T-helper 17 cell (primary cell): ENCODE measurements at places on chromosomes 2 and 18. TPM values are rescaled to one million over a fixed set of nuclear protein-coding genes. Genes with fewer than 3 reads are reported as not detected.

DNA sequence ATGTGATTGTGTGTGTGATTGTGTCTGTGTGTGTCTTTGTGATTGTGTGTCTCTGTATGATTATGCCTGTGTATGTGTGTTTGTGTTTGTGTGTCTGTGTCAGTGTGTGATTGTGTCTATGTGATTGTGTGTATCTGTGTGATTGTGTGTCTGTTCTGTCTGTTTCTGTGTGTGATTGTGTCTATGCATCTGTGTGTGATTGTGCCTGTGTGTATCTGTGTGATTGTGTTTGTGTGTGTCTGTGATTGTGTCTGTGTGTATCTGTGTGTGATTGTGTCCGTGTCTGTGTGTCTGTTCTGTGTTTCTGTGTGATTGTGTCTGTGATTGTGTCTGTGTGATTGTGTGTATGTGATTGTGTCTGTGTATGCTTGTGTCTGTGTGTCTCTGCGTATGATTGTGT is 12.1 kb upstream of the KLHL30 start:
- no peak for DNase-seq

GRCh38 chr18:22723221-22723620 is 209.9 kb upstream of the RBBP8 start:
- no peak for DNase-seq

DNA sequence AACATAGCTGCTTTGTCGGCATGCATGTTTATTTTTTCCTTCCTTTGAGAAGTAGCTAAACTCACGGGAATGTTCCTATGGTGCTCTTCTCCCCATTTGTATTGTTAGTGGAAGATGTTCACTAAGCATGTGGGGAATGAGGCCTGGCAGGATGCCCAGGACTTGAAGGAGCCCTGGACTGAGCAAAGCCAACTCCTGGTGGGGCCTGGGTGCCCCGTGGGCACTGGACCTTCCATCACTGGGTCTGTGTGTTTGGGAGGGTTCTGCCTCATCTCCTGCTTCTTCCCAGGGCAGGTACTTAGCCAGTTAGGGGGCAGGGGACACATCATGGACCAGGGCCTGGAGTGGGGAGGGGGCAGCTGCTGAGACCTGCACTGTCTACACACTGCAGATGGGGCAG is 49.3 kb downstream of the ACAA2 start:
- DNase-seq: no peak

DNA sequence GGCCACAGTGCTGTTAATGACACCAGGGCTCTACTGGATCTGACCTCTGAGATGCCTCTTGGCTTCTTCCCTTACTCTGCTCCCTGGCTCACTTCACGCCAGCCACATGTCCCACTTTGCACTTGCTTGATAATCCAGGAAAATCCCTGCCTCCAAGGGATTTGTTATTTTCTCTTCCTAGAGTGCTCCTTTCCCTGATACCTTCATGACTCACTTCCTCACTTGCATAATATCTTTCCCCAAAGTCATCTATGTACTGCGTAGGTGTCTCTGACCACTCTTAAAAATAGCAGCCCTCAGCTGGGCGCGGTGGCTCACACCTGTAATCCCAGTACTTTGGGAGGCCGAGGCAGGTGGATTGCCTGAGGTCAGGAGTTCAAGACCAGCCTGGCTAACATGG is 572.3 kb downstream of the PLCL1 start:
- no peak for DNase-seq

GRCh38 chr2:241858206-241859016 is at the start of gene PDCD1:
TSS of gene PDCD1 (minus strand) at chr2:241858894. CDS start at chr2:241858838, 56 bp downstream.
- DNase-seq: no peak

DNA sequence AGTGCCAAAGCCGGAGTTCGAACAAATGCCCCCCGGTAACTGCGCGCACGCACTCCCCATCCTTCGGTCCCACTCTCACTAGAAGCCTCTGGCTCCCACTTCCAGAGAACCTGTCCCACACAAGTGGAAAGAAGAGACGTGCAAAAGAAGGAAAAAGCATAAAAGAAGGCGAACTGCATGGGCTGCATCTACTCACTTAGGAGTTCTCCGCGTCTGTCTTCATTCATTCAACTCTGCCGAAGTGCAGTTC is 312 bp downstream of the NR4A2 start:
- no peak for DNase-seq

- DNase-seq: no peak
Measured at GRCh38 chr18:35030277-35030989, 10.8 kb upstream of the MAPRE2 start.

DNA sequence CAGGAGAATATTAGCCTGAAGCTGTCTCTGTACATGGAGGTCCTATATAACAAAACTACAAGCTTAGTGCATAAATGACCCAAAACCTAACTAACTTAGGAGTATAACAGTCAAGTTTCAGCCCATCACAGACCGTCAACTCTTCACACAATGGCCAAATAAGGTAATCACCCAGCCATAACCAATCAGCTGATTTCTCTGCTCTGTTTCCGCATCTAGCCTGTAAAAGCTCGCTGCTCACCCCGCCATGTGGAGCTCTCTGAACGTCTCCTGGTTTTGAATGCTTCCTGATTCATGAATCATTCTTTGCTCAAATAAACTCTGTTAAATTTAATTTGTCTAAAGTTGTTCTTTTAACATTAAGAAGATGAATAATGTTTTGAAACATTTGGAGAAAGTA is 593.6 kb downstream of the TMX3 start:
- no peak for DNase-seq

GRCh38 chr2:70716131-70716743 is 51.8 kb downstream of the ADD2 start:
- no peak for DNase-seq

DNA sequence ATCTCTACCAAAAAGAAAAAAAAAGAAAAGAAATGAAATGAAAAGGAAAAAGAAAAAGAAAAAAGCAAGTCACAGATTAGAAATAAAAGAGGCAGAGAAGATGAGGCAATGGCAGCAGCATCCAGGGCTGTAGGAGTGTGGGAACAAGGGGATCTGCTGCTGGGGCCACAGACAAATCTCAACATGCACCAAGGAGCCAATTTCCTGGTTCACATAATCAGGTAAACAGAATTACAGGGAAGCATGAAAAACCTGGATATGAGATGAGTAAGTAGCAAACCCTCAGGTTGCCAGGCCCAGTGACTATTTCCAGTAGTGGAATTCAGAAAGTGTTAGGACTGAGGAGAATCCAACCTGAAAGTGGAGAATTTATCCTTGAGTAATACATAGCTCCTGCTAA is 77.4 kb upstream of the ARHGAP28 start:
- DNase-seq: no peak

GRCh38 chr18:9066817-9067306 is 35.6 kb upstream of the NDUFV2 start:
- no peak for DNase-seq

DNA sequence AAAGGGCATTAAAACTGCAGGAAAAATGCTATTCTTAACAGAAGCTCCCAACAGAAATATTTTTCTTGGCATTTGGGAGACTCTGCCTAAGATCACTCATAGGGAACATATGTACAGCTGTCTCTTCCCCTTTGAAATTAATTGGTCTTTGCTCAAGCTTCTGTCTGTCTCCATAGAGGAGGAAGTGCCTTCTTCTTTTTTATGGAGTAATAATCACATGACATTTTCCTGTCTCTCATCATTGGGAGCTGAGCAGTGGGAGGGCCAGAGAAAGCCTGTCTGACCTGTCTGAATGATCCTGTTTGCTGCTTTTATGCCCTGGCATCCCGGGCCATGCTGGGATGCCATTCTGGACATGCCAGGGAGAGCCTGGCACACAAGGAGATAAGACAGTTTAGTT is 145.6 kb downstream of the AQP4 start:
- no peak for DNase-seq

- DNase-seq: no peak
Measured at GRCh38 chr2:238635647-238636051, 208.9 kb downstream of the ASB1 start.

DNA sequence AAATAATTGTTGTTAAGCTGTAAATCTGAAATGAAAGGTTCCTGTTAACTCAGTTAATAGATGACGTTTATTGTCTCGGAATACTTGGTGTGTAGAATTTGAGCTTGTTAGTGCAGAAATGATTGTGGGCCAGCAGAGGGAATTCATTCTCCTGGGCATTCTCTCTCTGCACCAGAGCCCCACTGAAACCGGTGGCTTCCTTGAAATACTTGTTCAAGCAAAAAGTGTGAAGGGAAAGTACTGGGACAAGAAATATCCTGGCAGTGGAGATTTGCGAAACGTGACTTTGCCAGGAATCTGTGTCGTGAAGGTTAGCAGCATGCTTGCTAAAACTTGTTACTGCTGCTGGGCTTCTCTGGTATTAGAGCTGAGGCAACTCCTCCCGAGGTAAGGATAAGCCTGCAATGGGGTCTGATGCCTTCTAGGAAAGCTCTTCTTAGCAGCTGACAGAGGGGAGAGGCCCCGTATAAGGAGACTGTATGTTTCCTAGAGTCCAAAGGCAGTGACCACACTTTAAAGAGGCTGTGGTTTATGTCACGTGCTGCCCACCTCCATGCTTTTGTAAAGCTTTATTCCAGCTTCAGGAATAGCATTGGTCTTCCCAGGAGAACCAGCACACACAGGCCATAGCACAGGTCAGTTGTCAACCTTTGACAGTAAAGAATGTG is 2.0 kb downstream of the ITGA6 start:
- DNase-seq: no peak

GRCh38 chr2:62354771-62355561 is 151.0 kb downstream of the TMEM17 start:
- no peak for DNase-seq

DNA sequence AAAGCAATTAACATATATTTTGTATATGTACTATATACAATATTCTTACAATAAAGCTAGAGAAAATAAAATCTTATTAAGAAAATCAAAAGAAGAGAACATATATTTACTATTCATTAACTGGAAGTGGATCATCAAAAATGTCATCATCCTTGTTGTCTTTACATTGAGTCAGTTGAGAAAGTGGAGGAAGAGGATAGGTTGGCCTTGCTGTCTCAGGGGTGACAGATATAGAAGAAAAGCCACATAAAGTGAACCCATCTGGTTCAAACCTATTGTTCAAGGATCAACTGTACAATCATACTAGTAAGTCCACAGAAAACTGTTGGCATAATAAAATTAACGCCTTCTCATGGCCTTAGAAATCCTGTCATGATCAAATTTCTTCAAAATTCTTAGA is 26.6 kb downstream of the SESTD1 start:
- DNase-seq: no peak

DNA sequence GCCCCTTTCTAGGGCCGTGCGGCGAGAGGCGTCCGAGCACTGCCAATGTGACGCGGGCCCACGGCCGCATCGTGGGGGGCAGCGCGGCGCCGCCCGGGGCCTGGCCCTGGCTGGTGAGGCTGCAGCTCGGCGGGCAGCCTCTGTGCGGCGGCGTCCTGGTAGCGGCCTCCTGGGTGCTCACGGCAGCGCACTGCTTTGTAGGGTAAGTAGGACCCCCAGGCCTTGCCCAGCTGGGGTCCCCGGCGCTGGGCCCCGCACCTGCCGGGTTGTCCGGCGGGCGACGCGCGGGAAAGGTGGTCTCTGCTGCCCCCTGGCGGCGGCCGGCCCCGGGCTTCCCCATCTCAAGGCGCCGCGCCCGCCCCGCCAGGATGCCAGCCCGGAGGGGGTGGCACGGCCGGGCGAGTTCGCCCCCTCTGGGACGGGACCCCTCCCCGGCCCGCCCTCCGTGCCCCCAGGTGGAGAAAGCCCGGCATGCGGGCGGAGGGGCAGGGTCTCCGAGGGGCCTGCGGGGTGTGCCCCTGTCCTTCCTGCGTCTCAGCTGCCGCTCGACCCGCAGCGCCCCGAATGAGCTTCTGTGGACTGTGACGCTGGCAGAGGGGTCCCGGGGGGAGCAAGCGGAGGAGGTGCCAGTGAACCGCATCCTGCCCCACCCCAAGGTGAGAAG is 1.9 kb downstream of the PRSS56 start:
- DNase-seq: peak; percentile 69

GRCh38 chr2:18820966-18821365 is 231.6 kb upstream of the NT5C1B start:
- DNase-seq: no peak

GRCh38 chr2:227608561-227609338 is 5.9 kb downstream of the SCYGR3 start:
- DNase-seq: no peak

- DNase-seq: no peak
Measured at GRCh38 chr2:165825041-165825440, 31.0 kb upstream of the GALNT3 start.

DNA sequence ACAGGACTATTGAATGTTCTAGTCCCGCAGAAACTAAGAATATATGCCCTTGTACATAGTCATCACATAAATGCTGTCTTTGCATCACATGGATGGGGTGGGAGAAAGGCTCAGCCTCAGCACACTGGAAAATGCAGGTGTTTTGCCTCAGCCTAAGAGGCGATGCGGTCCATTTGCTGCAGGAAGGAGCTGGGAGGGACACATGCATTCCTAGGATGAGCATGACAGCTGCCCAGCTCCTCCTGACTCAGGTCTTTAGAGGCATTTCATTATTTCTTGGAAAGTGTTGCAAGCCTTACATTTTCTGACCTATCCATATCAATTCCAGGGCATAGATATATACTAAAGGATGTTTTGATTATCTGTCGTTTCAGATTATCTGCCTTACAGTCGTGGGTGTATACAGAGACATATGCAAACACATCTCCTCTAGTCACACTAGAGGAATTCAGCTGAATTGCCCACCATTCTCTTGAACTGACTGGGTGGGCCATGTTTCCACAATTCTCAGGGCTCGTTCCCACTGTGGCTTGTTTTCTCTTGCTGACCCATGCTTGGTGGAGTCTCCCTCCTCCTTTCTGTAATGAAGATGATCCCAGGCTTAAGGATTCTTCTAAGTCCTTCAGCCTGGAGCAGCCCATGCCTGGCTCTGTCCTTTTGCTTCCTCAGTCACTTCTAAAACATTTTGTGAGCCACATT is 156.9 kb downstream of the SETBP1 start:
- no peak for DNase-seq

GRCh38 chr2:216880509-216881184 is 20.8 kb upstream of the TNP1 start:
- DNase-seq: no peak

GRCh38 chr2:81835321-81836000 is 1530.9 kb upstream of the LRRTM1 start:
- DNase-seq: no peak

XIRP2 gene
- total RNA-seq: 1.2 TPM

CNGA3 gene
- total RNA-seq: not detected

COL3A1 gene
- total RNA-seq: 0.12 TPM

CYP27A1 gene
- total RNA-seq: 0.39 TPM

HMSD gene
- total RNA-seq: not detected

XDH gene
- 0.16 TPM for total RNA-seq

TRIM43 gene
- not detected for total RNA-seq

LHCGR gene
- not detected for total RNA-seq

APOB gene
- total RNA-seq: not detected

IL36RN gene
- total RNA-seq: not detected

GAREM1 gene
- total RNA-seq: 0.10 TPM

SLC35G4 gene
- not detected for total RNA-seq

RUFY4 gene
- total RNA-seq: 0.77 TPM

LRRC30 gene
- not detected for total RNA-seq

COMMD1 gene
- total RNA-seq: 21.5 TPM

ARL5A gene
- 30.1 TPM for total RNA-seq

PRSS56 gene
- total RNA-seq: not detected

MPHOSPH10 gene
- 28.3 TPM for total RNA-seq

DYNAP gene
- total RNA-seq: not detected

PARD3B gene
- total RNA-seq: 3.0 TPM
